ENCODE measurements at places on chromosomes 16 and 17. TPM values are rescaled to one million over a fixed set of nuclear protein-coding genes. Genes with fewer than 3 reads are reported as not detected.
A peak's percentile ranks its signal among the peaks of the same experiment; 100 is the strongest.

The RAC3 gene
- polyA plus RNA-seq = 83.6 TPM

The PPM1E gene
- polyA plus RNA-seq = 0.34 TPM

The XYLT2 gene
- 28.4 TPM for polyA plus RNA-seq

The KDM6B gene
- polyA plus RNA-seq = 1.4 TPM

The EVPLL gene
- polyA plus RNA-seq = not detected

The CORO1A gene
- 13.5 TPM for polyA plus RNA-seq

The LPO gene
- 0.02 TPM for polyA plus RNA-seq

The SRCIN1 gene
- 0.45 TPM for polyA plus RNA-seq

DNA sequence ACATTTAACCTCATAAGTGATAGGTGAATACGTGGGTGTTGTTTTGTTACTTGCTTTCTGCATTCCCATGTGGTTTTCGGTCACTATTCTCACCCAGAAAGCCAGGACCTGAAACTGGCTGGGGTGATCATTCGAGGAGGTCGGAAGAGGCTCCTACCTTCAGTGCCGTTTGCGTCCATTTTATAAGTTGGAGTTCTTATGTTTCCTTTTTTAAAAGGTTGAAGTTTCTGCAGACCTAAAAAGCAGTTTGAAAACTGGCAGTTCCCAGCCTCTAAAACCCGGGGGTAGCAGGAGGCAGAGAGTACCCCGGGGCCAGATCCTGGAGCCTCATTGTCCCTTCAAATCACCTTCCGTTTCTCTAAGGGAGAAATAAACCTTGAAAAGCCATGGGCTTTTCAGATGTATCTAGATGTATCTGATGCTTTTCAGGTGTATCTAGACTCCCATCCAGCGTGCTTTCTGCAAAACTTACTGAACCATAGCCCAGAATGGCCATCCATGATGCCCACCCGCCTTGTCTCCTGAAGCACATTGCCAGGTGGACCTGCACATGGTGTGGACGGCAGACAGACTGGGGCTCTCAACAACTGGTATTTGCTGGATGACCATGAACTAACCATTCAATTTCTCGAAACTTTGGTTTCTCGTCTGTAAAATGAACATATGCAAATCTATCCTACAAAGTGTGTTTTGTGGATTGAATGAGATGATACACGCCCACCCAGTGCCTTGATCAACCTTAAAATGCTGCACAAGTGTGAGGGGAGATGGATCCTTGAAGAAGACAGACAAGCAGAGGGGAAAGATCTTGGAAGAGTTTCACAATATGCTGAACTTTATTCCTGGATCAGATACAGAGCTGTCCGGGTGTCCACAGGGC lies 1.3 kb downstream of the NLRC5 start:
- DNase-seq = no peak

DNA sequence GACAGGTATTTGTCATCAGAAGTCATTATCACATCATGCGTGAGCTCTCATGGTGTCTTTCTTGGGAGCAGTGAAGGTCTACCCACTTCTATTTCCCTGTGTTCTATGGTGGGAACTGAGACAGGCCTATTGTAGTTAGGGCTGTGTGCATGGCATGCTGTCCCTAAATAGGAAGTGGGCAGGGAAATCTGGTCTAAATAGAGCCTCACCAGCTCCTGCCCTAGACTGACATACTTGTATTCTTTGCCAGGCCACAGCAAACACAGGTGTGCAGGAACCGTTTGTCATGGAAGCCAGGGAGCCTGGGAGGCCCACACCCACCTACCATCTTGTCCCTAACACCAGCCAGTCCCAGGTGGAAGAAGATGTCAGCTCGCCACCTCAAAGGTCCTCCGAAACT lies 10.1 kb downstream of the SLC7A6 start:
- no peak for DNase-seq

DNA sequence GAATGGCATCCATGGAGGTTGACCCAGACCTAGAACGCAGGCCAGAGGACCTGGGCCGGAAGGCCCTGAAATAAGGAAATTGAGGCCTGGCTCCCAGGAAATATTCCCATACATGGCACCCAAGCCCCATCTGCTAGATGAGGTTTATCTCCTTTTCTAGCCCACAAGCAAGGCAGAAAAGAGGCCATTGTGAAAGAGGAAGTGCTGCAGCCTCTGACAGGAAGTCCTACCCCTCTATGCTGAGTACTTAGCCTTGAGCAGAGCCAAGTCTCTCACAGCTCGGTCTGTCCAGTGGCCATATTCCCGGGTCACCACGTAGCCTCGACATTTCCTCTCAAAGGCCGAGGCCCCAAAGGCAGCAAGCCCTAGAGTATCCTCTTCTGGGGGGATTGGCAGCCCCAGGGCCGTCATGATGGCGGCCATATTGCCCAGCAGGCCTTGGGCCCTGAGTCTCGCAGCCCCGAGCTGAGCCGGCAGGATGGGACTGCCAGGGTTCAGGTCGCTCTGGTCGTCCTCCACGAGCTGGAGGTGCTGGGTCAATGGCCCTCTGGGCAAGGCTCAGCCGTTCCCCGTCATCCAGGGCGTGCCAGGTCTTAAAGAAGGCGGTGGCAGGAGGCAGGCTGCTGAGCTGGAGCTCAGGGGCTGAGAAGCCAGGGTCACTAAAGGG lies 7.8 kb downstream of the CTF1 start:
- DNase-seq = no peak

DNA sequence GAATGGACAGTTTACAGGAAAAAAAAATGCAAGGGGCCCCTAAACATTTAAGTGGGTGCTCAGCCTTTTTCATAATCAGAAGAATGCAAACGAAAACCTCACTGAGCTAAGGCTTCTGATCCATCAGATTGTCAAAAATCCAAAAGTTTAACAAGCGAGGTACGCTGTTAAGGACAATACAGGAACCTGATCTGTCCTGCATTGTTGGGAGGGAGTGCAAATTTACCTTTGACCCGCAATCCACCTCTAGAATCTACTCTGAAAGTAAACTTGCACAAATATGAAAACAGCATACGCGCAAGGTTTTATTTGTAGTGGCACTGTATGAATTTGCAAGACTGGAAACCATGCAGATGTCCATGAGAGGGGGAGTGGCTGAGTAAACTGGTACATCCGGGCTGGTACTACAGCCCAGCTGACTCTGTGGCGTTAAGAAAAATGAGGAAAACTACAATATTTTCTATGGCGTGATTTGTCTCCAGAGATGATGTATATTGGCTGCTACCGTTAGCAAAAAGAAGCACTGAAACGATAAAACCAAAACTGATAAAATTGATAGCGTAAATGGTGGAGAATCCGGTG lies 28.8 kb upstream of the ST6GALNAC1 start:
- DNase-seq = no peak

DNA sequence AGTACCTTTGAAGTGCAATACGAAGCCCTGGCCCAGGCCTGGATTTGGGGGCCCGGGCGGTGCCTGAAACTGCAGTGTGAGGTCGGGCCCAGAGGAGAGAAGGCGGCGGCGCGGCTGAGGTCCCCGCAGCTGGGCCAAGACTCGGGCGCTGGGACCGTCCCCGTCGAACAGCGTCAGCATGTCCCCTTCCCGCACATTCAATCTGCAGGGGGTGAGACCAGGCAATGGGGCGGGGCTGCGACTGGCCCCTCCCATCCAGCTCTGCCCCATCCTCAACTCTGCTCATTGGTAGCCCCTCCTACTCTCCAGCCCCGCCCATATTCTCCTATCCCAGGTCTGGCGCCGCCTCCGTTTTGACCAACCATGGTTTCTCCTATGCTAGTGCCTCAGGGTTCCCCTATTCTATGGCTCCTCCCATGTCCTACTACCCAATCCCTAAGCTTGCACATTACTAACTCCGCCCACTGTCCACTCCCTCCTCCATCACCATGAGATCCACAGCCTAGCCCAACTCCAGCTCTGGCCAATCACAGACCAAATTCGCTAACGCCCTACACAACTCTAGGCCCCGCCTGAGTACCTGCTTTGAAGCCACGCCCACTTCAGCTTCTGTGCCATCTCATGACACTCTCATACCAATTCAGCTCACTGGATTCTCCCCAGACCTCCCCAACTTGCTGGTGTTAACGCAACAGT lies 14.4 kb upstream of the CDIPT start:
- peak; percentile 78 for DNase-seq

GRCh38 chr17:76428511-76428910 lies 24.4 kb downstream of the UBE2O start:
- DNase-seq = no peak

DNA sequence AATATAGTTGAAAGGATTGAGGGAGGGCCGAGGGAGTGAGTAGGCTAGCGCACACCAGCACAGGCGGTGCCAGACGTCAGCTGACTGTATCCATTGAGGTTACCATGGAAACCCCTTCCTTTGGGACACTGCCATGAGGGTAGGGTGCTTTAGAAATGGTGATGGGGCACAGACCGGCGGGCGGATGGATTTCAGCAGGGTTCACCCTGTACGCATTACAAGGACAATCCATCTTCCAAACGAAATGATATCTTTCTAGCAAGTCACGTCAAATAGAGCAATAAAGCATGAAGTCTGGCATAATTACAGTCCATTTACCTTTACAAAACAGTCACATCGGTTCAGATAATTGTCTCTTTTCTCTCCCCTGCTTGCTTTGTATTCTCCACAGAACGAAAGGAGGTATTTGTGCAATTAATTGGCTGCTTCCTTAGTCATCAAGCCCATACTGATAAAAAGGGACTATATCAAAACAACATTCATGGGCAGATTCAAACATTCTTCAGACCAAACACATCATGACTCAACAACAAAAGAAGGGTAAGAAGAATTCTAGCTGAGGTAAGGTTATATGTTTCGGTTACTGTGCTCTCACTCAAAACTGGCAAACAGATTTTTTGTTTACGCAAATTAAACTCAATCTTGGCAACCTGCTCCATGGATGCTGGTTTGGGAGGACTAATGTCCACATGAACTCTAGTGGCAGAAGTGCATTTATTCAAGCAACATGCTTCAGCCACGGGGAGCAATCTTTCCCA lies 140.6 kb downstream of the CDK5R1 start:
- DNase-seq = peak; percentile 13

DNA sequence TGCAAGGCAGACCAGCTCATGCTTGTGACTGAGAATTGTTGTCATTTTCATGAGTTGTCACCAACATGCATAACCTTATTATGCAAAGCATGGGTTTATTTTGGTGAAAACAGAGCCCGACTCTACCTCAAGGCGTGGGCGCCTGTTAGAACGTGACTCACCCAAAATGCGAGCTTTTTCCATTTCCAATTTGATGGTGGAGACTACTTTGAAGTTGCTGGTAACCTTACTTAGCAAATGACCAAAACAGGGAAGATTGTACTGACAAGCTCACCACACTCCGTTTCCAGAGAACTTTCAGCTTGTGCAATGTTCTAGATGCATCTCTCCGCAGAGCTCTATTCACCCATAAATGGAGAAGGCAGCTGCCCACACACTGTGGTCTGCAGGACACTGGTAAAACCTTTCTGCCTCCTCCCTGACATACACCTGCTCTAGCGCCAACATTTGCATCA lies 284.5 kb downstream of the MAF start:
- no peak for DNase-seq

DNA sequence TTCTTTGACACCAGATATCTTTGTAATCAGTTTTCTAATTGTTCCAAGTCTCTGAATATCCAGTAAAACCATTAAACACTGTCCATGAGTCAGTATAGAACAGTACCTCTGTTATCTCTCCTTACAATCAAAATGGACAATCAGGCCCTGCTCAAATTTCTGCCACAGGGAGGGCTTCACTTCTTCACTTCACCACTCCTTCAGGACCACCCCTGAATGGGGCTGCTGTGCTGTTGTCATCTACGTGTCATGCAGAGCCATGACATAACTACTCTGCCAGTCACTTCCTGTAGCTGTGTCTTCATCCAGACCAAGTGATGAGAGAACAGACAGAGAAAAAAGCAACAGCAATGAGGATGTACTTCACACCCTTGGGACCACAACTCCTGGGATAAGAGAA lies 116.9 kb downstream of the TANC2 start:
- DNase-seq = no peak

DNA sequence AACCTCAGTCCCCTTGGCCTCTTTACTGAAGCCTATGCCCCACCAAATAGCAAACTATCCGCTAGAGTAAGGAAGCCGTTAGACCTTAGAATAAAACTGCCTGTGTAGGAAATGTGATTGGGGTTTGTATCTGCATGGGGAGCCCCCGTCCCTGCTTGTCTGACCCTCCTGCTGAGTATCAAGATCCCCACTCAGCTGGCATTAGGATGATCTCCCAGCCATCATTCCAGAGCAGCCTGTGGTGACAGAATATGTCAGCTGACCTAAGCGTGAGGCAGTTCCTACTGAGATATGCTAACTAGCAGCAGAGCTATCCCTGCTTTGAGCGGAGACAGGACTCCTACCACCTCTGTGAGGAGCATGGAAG lies 645 bp upstream of the GFOD2 start:
- peak; percentile 52 for DNase-seq

DNA sequence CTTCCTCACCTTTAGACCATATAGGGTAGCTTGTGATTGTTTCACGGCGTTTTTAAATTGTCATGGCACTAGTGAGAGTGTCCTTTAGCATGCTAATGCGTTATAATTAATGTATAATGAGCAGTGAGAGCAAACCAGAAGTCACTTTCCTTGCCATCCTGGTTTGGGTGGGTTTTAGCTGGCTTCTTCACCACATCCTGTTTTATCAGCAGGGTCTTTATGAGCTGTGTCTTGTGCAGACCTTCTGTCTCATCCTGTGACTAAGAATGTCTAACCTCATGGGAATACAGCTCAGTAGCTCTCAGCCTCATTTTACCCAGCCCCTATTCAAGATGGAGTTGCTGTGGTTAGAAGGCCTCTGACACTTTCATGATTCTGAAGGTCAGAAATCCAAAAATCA lies 370.9 kb upstream of the RBFOX1 start:
- DNase-seq = no peak

DNA sequence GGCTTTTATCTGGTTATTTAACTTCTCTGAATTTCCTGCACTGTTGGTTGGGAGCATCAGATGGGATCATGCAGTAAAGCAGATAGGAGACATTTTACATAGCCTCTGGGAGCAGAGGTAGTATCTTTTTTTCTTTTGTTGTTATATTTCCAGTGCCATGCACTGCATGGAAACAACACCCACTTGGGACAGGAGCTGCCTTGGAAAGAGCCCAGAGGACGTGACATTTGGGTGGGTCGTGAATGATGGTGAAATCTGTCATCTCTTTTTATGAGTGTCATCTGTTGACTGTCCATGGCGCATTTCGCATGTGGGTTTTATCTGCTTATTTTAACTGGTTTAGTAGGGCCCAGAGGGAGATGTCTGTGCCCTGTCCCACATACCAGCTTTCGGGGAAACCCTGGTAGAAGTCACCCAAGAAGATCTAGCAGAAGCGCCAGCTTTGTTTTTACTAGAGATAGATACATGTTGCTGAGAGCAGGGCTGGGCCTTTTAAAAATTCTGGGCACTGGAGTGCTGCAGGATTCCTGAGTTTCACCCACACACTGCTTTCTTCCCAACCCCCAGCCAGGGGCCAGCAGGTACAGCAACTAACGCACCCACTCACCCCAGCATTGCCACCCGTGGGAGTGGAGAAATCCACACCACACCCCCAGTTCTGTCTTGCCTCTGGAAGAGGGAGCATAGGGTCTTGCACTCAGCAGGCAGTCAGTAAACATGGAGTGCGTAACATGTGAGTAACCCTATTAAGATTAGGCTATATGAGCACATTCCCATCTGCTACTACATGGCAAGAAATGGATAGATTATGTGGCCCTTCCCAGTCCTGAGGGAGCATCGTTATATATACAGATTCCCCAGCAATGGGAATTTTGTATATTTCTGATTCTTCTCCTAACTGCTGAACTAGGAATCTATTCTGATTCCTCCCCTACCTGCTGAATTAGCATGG lies 8.4 kb upstream of the TERF2 start:
- DNase-seq = no peak
